T-helper 22 cell (primary cell): ENCODE measurements at places on chromosomes 13 and 19.

GRCh38 chr13:30266756-30267155 lies 40.6 kb downstream of the KATNAL1 start:
- DNase-seq = no peak

- peak; percentile 58 for DNase-seq
Observed at GRCh38 chr19:11339254-11340098, at the start of gene RAB3D. RAB3D (minus strand) TSS chr19:11339657; CDS start chr19:11337399, 2,258 bp downstream.

- no peak for DNase-seq
Observed at GRCh38 chr13:50513300-50513877, 330.1 kb downstream of the DLEU7 start.

GRCh38 chr13:112774829-112775565 lies 85.2 kb downstream of the ATP11A start:
- DNase-seq = no peak

- DNase-seq = peak; percentile 100
Observed at GRCh38 chr19:8444677-8445487, at the start of gene HNRNPM. HNRNPM (plus strand) TSS chr19:8444975; CDS start chr19:8444999, 24 bp downstream.

- DNase-seq = no peak
Observed at GRCh38 chr13:72284791-72285190, 417.8 kb upstream of the DACH1 start.

DNA sequence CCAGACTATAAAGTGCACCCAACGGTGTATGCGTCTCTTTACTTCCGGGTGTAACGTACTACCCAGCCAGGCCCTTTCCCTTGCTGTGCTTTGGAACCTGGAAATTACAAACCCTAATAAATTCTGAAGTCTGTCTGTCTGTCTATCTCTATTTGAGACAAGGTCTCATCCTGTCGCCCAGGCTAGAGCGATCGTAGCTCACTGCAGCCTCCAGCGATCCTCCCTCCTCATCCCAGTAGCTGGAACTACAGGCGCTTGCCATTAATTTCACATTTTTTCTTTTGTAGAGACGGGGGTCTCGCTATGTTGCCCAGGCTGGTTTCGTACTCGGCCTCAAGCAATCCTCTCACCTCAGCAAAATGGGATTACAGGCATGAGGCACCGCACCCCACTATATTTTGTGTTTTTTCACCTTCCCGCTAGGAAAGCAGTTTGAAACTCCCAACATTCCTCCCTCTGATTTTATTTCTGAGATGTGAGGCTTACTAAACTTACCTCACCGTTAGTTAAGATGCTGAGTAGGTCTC lies 469 bp upstream of the RNF6 start:
- no peak for DNase-seq

DNA sequence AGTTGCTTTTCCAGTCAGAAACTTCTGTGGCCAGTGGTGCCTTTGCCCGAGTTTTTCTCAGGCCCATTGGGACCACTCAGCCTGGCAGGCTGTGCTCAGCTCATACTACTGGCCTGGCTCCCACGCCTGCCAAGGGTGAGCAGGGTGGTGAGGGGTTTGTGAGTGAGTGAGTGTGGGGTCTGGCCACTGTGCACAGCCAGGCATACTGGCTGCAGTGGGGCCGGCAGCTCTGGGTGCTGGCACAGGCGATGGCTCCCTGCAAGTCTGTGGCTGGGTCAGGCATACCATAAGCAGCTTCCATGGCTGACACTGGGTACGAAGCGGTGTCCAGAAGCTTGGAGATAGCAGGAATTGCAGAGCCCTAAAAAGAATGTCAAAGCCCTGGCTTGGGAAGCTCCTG lies 161.0 kb downstream of the SLITRK6 start:
- no peak for DNase-seq

DNA sequence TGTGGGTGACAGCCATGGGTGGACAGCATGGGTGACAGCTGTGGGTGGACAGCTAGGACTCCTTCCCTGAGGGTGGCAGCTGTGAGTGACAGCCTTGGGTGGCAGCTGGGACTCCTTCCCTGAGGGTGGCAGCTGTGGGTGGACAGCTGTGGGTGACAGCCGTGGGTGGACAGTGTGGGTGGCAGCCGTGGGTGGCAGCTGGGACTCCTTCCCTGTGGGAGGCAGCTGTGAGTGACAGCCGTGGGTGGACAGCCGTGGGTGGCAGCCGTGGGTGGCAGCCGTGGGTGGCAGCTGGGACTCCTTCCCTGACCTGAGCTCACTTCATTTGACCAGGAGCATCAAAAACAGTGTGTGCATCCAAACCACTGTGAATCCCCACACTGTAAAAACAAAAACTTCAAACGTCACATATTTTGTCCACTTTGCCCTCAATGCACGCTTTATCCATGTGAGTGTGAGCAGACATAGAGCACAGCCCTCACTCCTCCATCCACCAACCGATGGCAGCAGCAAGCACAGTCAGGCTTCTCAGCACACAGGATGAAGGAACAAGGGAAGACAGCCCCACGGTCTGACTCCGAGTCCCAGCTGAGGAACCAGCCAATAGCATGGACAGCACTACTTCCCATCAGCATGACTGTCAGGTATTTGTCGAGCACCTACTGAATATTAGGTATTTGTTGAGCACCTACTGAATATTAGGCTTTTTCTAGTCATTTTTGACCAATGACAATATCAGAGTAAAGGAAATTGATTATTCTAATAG lies 1.6 kb upstream of the CFAP97D2 start:
- no peak for DNase-seq

- DNase-seq = no peak
Observed at GRCh38 chr19:5955636-5955935, 22.4 kb downstream of the RANBP3 start.

GRCh38 chr19:23394511-23394910 lies 760 bp downstream of the ZNF91 start:
- DNase-seq = peak; percentile 18

- DNase-seq = no peak
Observed at GRCh38 chr13:30121666-30122065, 185.7 kb downstream of the KATNAL1 start.

- no peak for DNase-seq
Observed at GRCh38 chr19:16620018-16620417, 8.0 kb downstream of the MED26 start.

GRCh38 chr13:25171517-25172302 lies at the start of gene AMER2:
AMER2 (minus strand) TSS chr13:25172288; CDS start chr13:25171619, 669 bp downstream.
- no peak for DNase-seq

DNA sequence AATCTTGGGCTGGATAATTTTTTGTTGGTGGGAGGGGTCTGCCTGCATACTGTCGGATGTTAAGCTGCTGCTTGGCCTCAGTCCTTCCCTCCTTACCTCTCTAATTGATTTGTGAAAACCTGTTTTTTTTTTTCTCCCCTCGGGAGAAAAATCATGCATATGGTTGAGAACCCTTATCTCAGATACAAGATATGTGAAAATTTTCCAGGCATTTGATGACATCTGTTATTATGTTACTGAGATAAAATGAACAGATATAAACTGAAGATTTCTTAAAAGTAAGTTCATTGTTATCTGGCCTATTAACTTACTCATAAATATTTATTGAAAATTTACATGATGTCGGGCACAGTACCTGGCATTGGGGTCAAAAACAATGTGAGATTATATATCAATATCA lies 1375.7 kb downstream of the PCDH9 start:
- DNase-seq = no peak

- DNase-seq = no peak
Observed at GRCh38 chr19:30070968-30071632, 129.1 kb downstream of the URI1 start.

DNA sequence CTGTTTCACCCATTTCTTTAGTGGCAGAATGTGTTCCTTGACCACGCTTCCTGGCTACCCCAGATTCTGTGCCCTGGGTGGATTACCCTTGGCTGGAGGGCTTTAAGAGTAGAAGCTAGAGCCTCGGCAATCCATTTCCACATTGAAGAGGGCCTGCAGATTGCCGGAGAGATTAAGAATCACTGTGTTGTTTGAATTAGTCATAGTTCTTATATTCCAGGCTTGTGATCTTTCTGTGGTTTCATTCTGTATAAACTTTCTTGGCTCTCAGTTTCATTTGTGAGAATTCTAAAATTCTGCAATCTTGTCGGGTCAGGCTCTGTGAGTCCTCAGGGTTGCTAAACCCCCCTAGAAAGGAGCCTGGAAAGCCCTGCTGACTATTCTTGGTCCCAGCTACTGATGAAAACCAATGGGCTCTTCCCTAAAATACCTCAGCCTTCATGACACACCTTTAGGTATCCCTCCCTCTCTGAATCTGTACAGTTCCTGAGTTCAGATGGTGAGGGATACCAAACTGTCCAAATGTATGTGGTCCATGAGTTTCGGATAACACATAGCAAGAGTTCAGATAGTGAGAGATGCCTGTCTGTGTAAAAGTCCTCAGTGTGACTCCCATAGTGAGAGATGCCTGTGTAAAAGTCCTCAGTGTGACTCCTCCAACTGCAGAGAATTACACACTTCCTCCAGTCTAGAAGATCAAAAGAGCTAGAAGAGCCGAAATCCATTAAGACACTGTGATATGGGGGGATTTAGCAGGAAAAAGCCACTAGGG lies 4.3 kb downstream of the PHF11 start:
- no peak for DNase-seq

DNA sequence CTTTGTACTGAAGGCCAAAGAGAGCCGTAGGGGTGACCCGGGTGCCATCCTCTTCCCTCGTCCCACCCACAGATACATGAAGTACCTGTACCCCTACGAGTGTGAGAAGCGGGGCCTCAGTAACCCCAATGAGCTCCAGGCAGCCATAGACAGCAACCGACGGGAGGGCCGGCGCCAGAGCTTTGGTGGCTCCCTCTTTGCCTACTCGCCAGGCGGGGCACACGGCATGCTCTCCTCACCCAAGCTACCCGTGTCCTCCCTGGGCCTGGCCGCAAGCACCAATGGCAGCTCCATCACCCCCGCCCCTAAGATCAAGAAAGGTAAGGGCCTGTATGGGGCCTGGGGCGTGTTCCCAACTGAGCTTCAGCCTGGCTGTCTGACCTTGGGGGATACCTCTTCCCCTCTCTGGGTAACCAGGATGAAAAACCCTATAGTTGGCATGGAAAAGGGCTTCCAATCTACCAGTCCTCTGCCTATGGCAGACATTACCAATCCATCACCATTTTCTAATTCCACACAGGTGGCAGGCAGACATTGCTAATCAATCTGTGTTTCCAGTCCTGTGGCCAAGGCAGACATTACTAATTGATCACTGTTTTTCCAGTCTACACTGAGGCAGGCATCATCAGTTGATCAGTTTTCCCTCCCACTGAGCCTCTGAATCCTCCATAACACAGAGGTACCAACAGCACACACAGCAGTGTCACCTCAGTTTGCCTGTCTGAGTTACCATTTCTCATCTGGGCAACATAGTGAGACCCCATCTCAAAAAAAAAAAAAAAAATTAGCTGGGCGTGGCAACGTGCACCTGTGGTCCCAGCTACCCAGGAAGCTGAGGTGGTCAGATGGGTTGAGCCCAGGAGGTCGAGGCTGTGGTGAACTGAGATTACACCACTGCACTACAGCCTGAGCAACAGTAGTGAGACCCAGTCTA lies 19.1 kb upstream of the WDR18 start:
- DNase-seq = no peak

DNA sequence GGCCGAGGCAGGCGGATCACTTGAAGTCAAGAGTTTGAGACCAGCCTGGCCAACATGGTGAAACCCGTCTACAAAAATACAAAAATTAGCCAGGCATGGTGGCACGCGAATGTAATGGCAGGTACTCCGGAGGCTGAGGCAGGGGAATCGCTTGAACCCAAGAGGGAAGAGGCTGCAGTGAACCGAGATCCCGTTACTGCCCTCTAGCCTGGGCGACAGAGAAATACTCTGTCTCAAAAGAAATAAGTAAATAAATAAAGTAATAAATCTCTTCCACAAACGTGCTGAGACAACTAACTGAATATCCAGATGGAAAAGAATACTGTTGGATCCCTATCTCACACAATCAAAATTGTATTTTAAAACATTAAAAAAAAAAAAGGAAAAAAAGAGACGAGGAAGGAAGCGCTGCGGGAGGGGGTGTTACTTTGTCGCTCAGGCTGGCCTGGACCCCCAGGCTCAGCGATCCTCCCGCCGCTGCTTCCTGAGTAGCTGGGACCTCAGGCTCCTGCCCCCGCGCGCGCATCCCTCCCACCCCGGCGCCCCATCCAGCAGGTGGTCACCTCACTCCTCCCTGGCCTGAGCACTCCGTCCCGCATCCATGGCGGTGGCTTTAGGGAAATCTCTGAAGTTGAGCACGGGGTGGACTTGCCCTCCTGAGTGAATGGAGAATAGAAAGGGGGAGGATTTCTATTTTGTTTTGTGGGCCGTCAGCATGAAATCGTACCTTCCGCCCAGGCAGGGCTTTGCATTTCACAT lies 628 bp upstream of the ZNF813 start:
- DNase-seq = peak; percentile 1

- DNase-seq = no peak
Observed at GRCh38 chr19:35328851-35329285, at the start of gene CD22. CD22 (plus strand) TSS chr19:35329187; CDS start chr19:35332041, 2,854 bp downstream.
